NCI-H510A (cell line): ENCODE measurements at places on chromosomes 11 and 22.

DNA sequence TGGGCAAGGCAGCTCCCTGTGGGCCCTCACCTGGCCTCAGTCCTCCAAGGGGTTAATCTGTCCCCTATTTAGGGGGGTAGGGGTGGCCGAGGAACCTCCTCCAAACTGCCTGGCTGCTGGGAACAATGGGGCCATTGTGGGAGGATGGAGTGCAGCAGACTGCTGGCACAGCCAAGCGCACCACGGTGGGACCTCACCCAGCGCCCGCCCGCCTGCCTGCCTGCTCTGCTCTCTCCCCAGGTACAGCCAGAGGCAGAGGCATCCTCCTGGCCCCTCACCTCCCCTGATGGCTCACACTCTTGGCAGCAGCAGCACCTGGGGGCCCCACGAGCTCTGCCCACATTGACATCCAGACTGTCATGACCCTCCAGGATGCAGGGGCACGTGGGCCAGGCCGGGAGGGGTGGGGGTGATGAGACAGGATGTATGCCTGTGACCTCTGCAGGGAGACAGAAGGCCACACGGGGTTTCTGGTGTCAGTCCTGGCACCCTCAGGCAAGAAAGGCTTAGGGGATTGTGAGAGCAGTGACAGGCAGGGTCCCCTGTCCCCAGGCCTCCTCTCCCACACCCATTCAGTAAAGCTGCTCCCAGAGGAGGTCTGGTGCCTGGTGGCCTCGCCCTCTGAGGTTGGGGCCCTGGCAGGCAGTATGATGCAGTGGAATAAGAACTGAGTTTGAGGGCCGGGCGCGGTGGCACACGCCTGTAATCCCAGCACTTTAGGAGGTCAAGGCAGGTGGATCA is 11.4 kb downstream of the BCL9L start:
- DNase-seq: no peak

DNA sequence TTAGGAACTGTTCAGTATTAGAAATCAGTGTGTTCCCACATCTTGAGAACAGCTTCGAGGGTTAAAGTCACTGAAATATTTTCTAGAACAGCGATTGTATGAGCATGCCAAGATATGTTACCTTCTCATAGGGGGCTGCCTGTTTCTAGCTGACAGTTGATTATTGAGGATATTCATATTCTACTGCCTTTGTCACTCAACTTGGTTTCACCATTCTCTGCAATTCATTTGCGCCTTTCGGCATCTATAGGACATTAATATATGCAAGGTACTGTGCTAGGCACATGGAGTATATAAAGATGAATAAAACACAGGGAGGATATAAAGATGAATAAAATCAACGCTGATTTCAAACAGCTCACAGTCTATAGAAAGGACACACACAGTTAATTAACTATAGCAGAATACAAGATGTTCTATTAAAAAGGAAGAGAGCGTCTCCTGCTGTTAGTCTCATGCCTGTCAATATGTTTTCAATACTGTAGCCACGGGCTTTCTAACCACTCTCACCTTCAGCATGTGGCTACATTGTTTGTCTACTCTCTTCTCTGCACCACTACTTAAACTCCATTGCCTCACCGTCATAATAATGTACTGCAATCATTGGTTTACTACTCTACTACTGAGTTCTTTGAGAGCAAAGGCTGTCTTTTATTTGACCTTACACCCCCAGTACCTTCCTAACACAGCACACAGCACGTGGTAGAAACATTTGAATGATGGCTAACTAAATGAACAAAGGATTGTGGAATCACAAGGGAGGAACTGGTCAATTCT is 81.9 kb downstream of the RAB30 start:
- DNase-seq: peak; percentile 29

DNA sequence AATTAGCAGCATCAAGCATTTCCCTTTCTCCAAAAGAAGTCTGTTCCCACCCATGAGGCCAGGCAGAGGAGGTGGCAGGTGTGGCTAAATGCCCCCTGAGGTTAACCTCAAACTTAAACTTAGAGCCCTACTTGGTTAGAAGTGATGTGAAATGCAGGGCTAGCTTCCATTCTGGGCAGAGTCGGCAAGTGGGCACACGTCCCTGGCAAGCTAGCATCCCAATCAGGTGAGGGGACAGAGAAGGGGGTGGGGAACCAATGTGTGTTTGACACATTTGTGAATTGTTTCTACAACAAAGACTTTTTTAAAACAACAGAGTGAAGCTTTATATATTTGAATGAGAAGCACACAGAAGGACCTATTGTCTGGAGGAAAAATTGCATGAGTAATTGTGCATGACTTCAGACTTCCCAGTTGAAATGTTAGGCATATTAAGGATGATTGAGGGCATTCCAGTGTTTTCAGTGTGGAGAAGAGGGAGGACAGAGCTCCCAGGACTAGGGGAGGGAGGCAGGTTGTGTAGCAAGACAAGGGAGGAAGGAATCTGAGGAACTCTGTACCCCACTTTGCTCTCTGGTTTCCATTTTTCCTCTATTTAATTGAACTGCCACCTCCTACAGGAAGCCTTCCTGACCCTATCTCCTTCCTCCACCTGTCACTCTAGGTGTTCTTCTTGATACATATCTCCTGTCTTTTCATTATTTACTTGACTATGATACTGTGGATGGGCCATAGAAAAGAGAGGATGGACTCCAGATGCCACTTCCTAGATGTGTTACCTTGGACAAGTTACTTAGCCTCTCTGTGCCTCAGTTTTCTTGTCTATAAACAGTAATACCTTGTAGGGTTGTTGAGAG is 83.3 kb upstream of the PICALM start:
- no peak for DNase-seq

GRCh38 chr11:110295531-110296225 is 736 bp downstream of the RDX start:
- DNase-seq: peak; percentile 28

DNA sequence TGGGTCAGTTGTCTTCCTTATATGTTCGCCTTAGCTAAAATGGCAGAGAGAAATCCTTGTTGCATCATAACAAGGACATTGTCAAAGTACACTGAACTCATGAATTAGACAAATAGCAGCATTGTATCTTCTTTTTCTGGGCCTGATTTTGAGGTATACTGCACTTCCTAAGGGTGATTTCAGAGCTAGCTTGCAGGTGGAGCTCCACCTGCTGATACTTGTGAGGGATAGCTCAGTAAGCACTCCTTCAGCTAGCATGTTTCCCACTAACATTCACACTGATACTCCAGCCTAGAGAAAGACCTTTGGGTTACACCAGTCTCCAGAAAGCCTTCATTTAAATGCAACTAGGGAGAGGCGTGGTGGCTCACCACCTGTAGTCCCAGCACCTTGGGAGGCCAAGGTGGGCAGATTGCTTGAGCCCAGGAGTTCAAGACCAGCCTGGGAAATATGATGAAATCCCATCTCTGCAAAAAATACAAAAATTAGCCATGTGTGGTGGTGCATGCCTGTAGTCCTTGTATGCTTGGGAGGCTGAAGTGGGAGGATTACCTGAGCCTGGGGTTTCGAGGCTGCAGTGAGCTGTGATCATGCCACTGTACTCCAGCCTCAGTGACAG is 29.8 kb downstream of the JAM3 start:
- no peak for DNase-seq

- DNase-seq: no peak
Measured at GRCh38 chr11:56911312-56911711, 77.4 kb upstream of the OR5AK2 start.

DNA sequence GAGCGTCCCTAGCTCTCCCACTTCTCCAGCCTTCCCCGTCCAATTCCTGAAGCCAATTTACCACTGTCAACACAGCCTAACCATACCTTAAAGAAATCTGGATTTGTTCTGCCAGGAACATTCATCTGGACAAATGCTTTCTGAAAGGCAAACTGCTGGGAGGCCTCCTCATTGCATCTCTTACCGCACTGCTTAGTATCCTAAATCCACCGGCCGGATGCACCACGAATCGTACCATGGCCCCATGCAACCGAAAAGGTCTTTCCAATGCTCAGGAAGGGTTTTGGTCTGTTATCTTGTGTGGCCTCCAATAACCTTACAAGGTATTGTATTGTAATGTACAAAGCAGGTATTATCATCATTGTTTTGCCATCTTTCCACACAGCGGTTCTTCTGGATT is 57.6 kb downstream of the MYH9 start:
- no peak for DNase-seq

- DNase-seq: no peak
Measured at GRCh38 chr11:118656563-118657165, 22.8 kb downstream of the TREH start.

GRCh38 chr22:47178339-47178738 is 415.9 kb downstream of the TBC1D22A start:
- no peak for DNase-seq

- DNase-seq: no peak
Measured at GRCh38 chr11:45025716-45026492, 75.2 kb upstream of the TP53I11 start.

DNA sequence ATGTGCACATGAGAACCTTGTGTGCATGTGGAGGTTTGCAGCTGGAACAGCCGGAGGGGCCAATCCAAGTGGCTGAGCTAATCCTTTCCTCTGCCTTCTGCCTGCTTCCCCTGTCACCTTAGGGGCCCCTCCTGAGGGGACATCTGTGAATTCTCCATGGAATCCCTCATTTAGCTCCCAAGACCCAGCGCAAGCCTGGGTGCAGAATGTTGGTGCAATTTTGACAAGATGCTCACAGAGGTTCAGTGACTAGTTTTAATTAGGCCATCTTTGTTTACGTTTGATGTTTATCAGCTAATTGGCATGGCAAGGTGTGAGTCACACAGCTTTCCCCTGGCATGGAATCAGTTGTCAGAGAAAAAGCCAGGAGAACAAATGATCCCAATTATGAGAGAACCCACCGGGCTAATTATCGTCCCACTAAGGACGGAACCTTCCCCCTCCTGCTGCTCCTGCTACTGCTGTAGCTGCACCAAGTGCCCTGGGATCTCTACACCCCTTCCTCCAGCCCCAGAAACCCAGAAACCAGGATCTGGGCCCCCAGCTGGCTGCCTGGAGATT is 63.6 kb upstream of the PAX6 start:
- no peak for DNase-seq

- DNase-seq: no peak
Measured at GRCh38 chr11:110919241-110919922, 207.1 kb upstream of the ARHGAP20 start.

GRCh38 chr11:121194731-121195596 is 93.9 kb downstream of the TECTA start:
- DNase-seq: no peak

DNA sequence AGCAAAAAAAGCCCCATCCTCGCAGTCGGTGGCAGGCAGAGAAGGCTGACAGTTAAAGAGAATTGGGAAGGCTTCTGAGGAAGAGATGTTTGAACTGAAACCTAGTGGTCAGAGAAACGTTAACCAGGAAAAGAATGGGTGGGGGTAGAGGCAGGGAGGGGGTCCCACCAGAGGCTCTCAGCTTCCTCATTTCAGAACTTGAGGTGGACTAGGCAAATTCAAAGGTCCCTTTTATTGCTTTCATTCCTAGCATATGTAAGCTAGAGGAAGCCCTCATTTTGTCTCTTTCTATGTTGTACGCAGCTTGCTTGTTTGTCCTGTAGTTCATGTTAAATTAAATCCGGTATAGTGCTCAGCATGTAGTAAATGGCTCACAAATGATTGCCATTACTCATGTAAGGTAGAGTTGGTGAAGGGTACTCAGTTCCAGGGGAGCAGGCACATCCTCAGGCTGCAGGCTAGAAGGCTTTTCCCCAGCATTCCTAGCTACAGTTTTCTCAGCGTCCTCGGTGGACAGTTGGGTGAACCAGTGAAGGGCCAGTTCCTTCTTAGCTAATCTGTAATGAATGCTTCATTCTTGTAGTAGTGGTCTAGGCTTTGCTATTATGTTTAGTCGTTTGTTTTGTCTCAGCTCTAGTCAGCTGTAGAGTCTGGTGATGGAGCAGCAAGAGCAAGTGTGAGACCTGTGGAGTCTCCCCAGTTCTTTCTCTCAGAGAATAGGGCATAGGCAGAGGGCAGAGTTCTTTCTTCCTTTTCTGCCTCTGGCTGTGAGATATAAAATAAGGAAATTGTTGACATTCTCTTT is 58.6 kb downstream of the UVRAG start:
- no peak for DNase-seq

GRCh38 chr11:64851831-64852351 is 7.4 kb upstream of the CDC42BPG start:
- no peak for DNase-seq

- no peak for DNase-seq
Measured at GRCh38 chr11:93858121-93858775, 7.8 kb upstream of the VSTM5 start.

DNA sequence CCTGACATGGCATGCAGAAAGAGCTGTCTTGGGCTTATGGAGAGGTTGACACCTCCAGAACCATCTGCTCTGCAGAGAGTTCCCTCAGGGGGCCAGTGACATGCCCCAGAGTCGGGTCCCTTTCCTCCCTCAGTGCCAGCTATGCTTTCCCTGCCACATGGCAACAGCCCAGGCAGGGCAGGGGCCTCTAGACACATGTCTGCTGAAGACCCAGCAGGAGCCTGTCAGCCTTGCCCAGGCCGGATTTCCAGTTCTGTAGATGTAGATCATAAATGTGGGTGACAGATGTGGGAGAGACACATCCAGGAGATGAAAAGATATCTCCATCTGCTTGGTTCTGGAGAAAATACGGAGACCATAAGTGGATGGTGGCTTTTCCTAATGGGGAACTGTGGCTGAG is 25.5 kb downstream of the NAV2 start:
- DNase-seq: no peak

- no peak for DNase-seq
Measured at GRCh38 chr11:6617315-6617781, 1.9 kb downstream of the TPP1 start.
